ENCODE measurements at places on chromosomes 6 and 20.

DNA sequence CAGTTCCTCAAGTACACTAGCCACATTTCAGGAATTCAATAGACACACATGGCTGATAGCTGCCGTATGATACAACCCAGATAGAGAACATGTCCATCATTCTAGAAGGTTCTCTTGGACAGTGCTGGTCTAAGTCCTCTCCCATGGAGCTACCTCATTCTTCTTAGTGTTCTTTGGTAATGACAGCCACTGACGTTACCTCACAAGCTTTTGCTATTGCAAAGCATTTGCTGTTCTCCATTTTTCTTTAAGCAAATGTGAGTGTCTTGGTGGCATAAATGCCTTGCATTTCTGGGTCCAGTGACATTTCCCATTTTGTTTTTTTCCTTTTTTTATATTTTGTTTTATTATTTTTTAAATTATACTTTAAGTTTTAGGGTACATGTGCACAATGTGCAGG is 8.3 kb upstream of the CEBPB start:
- no peak for DNase-seq

- no peak for DNase-seq
Observed at GRCh38 chr6:55433446-55434130, 106.3 kb downstream of the GFRAL start.

GRCh38 chr6:18237167-18237566 is 27.2 kb downstream of the DEK start:
- DNase-seq: no peak

DNA sequence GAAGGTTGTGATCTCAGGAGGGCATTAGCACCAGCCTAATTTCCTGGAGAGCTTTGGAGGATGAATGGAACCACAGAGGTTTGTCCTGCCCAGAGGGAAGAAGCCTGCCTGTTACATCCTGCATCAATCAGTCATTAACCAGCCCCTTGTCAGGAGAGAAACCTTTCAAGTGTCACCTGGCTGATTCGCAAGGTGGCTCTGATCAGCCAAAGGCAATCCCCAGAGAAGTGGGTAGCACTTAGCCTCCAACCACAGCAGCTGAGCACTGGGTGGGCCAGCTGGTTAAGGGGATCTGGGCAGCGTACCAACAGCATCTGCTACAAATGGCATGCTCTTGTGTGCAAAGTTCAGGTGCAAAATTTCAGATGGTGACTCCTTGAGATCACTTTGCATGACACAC is 26.9 kb downstream of the ANKEF1 start:
- no peak for DNase-seq

DNA sequence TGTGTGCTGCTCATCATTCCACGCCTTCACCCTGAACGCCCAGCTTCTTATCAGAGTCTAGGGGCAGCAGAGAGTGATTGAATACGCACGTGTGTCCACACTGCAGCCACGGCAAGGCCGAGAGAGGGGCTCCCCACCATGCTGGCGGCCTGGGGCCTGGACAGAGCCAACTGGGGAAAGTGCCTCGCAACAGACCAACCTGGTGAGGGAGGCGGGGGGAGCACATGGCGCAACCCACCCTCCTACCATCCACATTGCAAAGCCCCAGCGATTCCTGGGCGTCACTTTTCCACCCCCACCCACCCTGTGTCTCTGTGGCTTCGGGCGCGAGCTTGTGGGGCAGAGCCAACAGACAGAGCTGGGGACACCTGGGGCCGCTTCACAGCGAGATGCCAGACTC is 66.4 kb upstream of the DUSP22 start:
- no peak for DNase-seq

DNA sequence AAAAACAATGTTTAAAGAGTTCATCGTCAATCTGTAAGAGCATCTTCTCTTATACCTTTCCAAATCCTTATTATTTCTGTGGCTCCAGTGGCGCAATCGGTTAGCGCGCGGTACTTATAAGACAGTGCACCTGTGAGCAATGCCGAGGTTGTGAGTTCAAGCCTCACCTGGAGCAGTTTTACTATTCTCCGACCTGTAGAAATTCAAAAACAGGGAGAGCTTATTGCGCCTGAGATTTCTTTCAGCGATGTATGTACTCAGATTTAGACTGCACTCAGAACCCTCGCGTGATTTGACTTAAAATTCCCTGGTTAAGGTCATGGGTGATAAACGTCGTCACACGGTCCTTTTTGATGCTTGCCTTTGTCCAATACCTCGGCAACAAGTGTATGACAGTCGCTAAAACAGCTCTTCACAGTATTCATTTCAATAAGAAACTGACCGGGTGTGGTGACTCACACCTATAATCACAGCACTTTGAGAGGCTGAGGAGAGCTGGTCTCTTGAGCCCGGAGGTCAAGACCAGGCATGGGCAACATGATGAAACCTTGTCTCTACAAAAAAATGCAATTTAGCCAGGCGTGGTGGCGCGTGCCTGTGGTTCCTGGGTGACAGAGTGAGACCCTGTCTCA is 11.9 kb downstream of the GPX5 start:
- DNase-seq: peak; percentile 51

DNA sequence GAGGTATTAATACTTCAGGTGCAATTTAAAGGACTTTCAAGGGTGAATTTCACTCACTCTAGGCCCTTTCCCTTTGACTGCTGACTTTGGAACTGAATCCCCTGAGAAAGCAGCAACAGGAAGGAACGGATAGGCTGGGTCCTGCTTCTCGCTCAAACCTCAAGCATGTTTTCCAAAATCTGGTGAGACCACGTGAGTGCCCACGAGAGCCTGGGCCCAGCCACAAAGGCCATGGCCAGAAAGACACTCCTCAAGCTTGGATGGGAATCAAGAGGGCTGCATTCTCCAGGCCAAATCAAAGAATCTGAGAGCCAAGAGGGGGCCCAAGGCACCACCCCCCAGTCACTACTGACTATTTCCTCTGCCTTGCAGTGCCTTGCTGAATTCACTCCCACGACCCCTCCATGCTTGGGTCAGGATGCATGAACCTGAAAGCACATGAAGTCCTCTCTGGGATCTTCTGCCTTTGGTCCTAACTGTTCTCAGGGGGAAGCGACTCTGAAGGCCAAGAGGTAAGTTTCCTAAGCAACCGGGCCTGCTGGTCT is 146.1 kb downstream of the NFATC2 start:
- DNase-seq: no peak

- no peak for DNase-seq
Observed at GRCh38 chr20:10308652-10309051, 90.0 kb downstream of the SNAP25 start.

DNA sequence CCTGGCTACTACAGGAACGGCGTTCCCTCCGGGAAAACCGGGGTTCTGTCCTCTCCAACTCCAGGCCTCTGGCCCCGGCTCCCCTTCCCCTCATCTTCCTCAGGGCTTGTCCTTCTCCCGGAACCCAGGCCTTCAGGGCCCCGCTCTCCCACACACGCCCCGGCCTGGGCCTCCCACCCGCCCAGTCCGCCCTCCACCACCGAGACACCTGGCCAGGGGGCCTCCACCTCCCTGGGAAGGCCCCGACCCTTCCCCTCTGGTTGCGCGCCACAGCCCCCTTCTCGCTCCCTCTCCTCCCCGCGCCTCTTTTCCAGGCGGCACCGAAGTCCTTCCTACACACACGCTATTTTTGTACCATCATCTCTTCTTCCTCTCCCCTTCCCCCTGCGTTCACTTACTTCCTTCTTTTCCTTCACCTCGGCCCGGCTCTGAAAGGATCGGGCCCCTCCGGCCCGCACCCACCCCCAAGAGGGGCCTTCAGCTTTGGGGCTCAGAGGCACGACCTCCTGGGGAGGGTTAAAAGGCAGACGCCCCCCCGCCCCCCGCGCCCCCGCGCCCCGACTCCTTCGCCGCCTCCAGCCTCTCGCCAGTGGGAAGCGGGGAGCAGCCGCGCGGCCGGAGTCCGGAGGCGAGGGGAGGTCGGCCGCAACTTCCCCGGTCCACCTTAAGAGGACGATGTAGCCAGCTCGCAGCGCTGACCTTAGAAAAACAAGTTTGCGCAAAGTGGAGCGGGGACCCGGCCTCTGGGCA is 1.3 kb upstream of the SIRPA start:
- no peak for DNase-seq

- DNase-seq: no peak
Observed at GRCh38 chr20:46558511-46558959, 8.1 kb upstream of the OCSTAMP start.

- DNase-seq: no peak
Observed at GRCh38 chr20:62941792-62942191, 3.8 kb downstream of the GID8 start.

- no peak for DNase-seq
Observed at GRCh38 chr20:17749978-17750721, 50.4 kb downstream of the BANF2 start.

GRCh38 chr6:13280254-13280653 is 48.1 kb downstream of the TBC1D7 start:
- DNase-seq: no peak

DNA sequence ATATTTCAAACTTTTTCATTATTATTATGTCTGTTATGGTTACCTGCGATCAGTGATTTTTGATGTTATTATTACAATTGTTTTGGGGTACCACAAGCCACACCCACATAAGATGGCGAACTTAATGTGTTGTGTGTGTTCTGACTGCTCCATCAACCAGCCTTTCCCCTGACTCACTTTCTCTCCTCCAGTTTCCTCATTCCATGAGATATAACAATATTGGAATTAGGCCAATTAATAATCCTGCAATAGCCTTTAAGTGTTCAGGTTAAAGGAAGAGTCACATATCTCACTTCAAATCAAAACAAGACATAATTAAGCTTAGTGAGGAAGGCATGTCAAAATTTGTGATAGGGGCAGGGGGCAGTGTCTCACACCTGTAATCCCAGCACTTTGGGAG is 16.3 kb upstream of the POPDC3 start:
- DNase-seq: no peak

DNA sequence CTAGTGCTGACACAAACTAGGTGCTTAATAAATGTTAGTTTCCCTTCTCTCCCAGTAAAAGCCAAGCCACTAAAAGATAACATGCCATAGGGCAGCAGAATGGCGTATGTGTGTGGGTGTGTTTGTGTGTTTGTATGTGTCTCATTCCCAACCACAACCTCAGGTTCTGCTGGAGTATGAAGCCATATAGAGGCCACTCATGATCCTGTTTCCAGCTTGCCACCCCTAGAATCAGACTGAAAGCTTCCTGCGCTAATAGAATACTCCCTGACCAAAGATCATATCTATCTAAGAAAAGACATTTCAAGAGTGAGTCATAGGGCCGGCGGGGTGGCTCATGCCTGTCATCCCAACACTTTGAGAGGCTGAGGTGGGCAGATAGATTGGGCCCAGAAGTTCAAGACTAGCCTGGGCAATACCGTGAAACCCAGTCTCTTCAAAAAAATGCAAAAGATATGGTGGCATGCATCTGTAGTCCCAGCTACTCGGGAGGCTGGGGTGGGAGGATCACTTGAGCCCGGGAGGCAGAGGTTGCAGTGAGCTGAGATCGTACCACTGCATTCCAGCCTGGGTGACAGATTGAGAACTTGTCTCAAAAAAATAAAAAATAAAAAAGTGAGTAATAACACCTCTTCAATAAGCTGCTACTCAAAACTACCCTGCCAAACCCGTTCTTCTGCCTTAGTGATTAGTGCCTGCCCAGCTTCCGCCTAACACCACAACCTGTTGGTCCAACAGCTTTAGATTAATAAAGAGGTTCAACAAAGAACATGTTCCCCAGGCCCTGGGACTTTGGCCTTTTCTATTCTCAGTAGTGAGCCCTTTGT is 11.8 kb upstream of the SNRPC start:
- DNase-seq: no peak

GRCh38 chr6:14711056-14711703 is 534.7 kb upstream of the JARID2 start:
- peak; percentile 56 for DNase-seq

- DNase-seq: no peak
Observed at GRCh38 chr20:37801921-37802320, 101.0 kb upstream of the VSTM2L start.

DNA sequence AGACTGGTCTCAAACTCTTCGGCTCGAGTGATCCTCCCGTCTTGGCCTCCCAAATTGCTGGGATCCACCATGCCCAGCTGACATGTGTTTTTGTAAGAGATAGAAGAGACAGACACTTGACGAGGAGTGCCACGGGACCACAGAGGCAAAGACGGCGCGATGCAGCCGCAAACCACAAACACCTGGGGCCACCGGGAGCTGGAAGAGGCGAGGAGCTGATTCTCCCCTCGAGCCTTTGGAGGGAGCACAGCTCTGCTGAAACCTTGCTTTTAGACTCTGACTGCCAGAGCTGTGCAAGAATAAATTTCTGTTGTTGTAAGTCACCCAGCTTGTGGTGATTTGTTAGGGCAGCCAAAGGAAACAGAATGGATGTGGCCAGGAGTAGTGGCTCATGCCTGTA is 46.9 kb downstream of the TFAP2C start:
- DNase-seq: no peak

DNA sequence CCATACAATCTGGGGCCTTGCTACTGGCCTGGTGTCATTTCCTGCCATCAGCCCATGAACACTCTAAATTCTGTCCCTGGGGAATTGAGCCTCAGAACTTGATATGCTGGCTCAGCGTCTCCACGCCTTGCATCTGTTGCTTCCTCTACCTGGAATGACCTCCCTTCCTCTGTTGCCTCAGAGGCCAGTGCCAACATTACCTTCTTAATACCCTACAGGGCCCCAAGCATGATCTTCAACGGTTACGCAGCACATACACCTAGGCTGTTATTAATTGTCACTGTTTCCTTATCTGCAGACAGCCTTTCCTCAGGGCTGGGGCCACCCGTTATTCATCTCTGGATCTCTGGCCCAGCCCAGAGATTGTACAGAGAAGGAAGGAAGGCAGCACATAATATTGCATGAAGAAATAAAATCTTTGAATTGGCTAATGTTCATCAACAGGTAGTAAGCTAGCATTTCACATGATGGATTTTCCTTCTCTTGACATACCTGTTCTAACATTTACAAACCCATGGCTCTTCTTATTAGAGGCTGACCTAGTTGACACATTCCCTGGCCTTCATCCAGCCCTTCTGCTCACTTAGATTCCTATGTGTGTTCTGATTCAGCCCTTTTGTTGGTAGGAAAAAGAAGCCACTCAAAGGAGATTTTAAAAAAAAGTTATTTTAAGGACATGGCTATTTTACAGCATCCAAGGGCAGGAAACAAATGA is 8.4 kb upstream of the RNF182 start:
- no peak for DNase-seq

- no peak for DNase-seq
Observed at GRCh38 chr20:22833851-22834250, 201.3 kb upstream of the SSTR4 start.

DNA sequence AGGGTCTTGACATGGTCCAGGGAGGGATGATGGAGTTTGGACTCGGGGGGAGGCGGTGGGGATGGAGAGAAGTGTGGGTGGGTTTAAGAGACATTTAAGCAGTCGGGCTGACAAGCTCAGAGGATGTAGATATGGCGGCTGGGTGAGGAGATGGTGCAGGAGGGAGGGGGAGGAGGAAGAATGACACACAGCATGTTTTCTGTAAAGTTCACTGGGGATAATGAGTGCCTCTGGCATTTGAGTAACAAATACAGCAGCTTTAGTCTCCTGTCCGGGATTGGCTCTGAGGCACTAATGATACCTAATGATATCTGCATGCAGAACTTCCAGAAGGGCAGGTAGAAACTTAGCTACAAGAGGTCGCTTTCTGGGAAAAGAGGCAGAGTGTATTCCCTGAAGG is 107.8 kb downstream of the DHX35 start:
- DNase-seq: no peak
